ENCODE measurements at places on chromosomes 1 and 21.

GRCh38 chr1:168180148-168180524, 1.4 kb downstream of the TIPRL start:
- no peak for DNase-seq

DNA sequence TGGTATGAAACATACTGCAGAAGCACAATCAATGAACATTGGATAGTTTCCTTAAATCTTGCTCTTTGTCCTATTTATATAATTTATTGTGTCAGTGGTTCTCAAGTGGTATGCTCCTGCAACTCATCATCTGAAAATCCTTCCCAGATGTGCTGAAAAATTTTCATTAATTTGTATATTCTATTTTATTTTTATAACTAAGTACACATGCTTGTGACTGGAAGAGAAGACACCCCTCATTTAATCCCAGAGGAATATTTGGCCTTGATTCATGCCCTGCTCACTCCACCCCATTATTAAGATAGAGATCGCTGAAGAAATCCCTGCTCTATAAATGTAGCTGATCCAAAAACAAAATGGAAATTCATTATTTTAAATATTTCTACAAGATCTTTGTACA, 870.5 kb upstream of the CXADR start:
- DNase-seq, result no peak

DNA sequence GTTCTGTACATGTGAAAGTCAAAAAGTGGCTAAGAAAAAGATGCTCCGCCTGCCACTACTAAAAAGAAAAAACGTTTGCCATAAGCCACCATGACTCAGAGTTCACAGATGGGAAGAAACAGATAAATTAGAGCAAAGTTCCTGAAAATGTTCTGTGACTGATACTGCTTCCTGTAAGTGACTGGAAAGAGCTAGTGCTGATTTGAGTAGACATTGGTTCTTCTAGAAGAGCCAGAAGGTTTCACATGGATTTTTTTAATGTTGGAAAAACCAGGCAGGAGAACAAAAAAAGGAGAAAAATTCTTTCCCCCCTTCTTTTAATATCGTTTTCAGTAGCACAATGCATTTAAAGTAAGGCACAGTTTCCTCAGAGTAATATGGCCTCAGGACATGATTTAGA, 221.4 kb downstream of the HLX start:
- DNase-seq, result no peak

GRCh38 chr1:6348511-6349191, 44.9 kb downstream of the ACOT7 start:
- DNase-seq, result no peak

- no peak for DNase-seq
Measured at GRCh38 chr1:33364565-33364918, 43.6 kb upstream of the A3GALT2 start.

- DNase-seq, result no peak
Measured at GRCh38 chr1:167631386-167631935, 1.4 kb downstream of the RCSD1 start.

- DNase-seq, result no peak
Measured at GRCh38 chr1:32299327-32299726, 7.4 kb downstream of the HDAC1 start.

DNA sequence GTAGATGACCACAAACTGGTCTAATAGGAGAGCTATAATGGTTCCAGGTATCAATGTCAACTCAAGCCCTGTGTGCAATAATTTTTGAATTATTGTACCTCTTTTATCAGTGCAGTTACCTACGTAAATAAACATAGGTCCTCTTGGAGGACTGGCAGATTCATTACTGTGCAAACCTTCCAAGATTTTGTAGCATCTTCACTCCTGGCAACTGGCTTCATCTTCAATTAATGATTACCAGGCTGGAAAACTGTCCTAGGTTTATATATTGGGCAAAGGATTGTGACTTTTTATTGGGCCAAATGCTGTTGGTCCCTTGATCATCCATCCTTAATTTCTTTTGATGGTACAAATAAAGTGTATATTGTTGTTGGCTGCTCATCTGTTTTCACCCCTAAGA, 35.6 kb downstream of the C4BPA start:
- DNase-seq, result no peak

GRCh38 chr1:214718724-214719123, 115.7 kb downstream of the CENPF start:
- DNase-seq, result no peak

DNA sequence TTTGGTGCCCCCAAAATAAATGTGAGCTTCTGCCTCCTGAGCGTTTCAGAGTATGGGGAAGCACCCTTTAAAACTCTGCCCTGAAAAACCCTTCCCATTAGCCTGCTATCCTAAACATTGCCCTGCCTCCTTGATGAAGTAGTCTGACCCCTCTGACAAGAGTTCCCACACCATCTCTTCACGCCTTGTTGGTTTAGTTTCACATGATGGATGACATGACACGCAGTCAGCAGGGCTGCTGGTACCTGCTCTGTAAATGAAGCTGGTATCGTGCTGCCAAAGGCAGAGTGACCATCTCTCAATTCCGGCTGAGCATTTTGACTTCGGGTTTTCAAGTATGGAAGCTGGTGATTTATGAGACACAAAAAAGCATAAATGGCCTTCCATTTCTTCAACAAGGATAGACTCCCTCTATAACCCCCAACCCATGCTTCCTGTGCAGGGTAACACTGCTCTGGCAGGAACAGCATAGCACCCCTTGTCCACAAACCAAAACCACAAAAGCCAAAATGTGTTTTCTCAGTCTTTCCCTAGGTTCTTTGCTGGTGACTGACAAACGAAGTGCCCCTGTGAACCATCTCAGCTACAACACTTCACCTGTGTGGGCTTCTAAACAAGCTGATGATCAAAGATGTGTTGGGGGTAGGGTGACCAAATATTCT, 444.6 kb downstream of the NUF2 start:
- DNase-seq, result no peak

- DNase-seq, result no peak
Measured at GRCh38 chr1:180179162-180179957, 24.7 kb downstream of the QSOX1 start.

GRCh38 chr1:46703927-46704641, 14.8 kb downstream of the EFCAB14 start:
- DNase-seq, result no peak

DNA sequence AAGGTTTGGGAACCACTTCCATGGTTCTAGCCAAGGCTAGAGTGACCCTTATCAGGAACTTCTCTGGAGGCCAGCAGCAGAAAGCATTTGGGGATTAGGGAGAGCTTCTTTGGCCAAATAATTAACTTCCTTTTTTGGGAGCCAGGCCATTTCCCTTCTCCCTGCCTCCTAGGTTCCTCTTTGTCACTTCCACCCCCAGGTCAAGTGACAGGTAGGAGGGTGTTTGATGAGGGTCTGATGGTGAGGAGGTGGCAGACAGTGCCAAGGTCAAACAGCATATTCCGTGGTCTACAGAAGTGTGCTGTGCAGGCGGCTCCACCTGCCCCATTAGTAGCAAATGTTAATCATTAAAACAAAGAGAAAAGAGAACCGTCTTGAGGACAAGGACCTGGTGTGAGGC, 1.9 kb upstream of the KCNA10 start:
- no peak for DNase-seq

DNA sequence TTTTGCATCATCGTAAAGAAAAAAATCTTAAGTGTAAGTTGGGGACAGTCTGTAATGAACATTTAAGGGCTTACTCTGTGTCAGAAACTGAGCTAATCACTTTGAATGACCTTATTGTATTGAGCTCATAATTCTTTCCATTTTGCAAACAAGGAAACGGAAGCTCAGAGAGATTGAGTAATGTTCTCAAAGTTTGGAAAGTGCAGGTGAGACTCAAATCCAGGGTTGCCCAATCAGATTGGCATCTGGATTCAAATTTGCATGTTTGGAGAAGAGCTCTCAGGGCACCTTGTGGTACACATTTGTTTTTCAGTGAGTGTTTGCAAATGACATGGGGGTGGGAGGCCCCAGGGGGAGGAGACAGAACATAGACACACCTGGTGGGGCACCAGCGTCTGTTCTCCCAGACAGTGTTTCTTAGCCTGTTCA, 8.0 kb downstream of the ALPL start:
- DNase-seq, result no peak

Measured in iPS DF 6.9 (cell line).